ENCODE measurements at places on chromosomes 7 and 10.

DNA sequence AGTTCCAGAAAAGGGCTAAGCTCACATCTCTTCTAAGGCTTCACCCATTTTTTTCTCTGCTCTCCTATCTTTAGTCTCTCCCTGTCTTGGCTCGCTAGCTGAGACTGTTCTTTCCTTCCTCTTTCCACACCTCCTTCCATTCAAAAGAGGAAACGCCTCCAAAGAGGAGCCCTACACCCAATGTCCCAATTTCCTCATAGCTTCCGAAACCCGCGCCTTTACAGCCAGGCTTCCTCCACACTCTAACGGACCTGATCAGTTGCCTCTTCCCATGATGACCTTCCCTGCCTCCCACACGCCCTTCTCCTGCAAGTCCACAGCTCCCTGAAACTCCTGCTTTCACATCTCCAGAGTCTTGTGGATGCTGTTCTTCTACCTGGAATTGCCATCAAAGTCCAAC is 71.7 kb downstream of the COBL start:
- DNase-seq: no peak

DNA sequence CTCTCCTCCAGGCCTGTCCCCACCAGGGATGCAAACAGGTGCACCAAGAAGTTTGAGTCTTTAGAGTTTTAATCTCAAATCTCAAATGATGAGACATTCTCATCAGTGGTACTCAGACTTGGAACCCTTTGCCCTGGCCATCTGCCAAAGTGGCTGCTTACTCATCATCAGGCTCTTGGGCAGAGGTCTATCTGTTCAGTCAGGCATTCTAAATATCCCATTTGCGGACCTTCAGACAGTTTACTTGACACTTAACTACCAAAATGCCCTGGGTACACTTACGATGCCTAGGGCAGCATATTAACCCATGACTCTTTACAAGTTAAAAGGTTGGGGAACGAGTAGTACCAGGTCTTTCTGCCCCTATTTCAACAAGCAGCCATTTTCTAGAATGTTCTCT is 61.2 kb upstream of the YAE1 start:
- DNase-seq: no peak

DNA sequence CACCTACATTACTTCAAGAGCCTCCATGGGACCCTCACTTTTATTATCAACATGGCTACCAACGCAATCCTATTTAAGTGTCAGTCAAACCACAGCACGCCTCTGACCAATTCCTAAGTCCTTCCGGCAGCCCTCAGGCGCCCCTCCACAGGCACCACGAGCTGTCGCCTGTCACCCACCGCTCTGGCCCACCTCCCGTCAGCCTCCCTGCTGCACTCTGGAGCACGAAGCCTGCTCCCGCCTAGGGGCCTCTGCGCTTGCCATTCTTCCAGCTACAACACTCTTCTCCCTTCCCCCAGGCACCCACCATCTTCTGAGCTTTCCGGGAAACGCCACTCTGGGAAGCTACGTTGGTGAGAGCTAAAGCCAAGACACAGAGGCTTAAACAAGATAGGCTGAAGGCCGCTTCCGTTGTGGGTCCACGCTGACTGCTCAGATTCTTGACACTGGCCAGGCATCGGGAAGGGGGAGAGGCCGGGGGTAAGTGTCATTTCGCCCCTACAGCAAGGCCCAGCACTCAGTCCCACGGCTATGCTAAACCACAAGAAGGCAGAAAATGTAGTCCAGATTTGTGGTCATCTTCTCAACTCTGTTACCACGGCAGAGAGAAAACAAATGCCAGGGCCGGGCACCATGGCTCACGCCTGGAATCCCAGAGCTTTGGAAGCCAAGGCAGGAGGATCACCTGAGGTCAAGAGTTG is 56.7 kb downstream of the GNA12 start:
- DNase-seq: no peak

DNA sequence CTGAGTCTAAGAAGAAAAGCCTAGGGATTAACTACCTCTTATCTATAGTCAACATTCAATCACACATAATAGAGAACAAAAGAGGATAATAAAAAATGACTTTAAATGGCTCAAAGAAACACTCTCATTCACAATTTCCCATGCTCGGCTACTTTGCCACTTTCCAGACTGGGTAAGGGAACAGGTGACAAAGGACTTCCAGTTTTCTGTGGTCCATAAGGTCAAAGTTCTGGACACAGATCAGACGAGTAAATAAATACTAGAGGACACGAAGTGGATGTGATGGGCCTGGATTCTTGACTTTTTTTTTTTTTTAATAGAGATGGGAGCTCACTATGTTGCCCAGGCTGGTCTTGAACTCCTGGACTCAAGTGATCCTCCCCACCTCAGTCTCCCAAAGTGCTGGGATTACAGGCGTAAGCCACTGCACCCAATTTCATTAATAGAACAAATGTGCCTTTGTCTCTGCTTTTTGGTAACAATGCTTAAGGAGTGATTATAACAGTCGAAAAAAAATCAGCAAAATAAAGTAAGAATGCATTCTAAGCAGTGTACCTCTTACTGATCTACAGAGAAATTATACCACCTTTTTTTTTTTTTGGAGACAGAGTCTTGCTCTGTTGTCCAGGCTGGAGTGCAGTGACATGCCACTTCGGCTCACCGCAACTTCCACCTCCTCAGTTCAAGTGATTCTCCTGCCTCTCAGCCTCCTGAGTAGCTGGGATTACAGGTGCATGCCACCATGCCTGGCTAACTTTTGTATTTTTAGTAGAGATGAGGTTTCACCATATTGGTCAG is 70.6 kb downstream of the WAPL start:
- no peak for DNase-seq

GRCh38 chr7:111638078-111638477 is 75.8 kb upstream of the IMMP2L start:
- DNase-seq: no peak

GRCh38 chr7:66737667-66738066 is 2.9 kb upstream of the RABGEF1 start:
- no peak for DNase-seq

DNA sequence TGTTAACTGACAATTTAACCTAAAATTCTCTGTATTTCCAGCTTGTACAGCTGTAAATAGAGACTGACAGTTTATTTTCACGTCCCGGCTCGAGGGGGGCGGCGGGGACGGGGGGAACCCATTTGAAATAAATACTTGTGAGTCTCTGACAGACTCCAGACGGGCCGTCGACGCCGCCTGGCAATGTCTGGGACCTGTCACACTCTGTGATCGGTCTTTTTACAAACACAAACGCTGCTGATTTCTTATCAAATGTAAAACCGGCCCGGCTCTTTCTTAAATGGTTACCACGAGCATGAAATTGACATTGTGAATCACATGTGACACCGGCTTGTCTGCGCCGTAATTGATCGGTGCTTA is 57.0 kb downstream of the UNCX start:
- DNase-seq: no peak

DNA sequence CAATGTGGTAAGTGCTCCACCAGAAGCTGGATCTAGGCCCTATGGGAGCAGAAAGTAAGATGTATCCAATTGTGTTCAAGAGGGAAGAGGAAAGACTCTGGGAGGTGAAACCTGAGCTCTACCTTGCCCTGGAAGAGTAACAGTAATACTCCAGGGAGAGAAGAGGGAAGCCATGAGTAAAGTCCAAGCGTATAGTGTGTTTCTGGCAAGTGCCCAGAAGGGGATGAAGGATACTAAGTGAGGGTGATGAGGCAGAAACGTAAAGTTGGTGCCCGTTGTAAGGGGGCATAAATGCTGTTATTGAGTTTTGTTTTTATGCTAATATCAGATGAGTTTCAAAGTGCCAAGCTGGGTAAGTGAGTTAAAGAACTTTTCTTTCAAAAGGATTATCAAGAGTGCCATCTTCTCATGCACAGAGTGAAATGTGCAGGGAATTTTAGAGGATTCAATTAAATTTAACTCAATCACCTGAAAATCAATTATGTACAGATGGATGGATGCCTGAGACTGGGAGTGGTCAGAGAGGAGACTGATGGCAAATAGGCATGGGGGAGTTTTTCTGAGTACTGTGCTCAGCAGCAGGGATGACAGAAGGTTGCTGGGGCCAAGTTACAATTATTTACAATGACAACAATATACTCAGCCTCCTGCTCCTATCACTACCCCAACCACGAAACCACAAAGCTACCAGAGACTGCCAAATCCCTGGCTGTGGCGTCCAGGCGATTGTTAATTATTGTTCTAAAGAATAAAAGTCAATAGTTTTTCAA is 123.3 kb upstream of the LAMB4 start:
- no peak for DNase-seq

DNA sequence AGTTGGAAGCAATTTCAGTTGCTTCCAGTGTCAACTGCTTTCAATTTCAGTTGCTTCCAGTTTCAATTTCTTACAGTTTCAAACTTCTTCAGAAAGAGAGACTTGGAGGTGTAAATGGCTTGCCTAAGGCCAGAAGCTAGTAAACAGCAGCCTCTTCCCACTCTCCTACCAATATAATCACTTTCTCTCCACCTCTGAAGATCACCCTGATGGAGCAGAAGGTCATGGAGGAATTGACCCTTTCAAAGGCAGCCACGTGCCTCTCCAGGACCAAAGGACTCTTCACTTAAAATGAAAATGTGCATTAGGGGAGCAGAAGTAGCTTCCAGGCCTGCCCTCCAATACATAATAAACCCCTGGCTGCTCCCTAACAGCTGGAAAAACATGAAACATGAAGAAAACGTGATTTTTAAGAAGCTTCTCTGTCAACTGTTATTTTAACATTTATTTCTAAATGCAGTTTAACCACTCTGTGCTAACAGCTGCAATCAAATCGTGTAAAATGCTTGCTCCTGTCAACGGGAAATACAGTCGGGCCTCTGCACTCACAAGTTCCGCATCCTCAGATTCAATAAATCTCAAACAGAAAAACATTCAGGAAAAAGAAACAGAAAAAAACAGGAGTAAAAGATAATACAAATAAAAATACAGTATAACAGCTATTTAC is 1020.6 kb downstream of the XPNPEP1 start:
- DNase-seq: no peak

DNA sequence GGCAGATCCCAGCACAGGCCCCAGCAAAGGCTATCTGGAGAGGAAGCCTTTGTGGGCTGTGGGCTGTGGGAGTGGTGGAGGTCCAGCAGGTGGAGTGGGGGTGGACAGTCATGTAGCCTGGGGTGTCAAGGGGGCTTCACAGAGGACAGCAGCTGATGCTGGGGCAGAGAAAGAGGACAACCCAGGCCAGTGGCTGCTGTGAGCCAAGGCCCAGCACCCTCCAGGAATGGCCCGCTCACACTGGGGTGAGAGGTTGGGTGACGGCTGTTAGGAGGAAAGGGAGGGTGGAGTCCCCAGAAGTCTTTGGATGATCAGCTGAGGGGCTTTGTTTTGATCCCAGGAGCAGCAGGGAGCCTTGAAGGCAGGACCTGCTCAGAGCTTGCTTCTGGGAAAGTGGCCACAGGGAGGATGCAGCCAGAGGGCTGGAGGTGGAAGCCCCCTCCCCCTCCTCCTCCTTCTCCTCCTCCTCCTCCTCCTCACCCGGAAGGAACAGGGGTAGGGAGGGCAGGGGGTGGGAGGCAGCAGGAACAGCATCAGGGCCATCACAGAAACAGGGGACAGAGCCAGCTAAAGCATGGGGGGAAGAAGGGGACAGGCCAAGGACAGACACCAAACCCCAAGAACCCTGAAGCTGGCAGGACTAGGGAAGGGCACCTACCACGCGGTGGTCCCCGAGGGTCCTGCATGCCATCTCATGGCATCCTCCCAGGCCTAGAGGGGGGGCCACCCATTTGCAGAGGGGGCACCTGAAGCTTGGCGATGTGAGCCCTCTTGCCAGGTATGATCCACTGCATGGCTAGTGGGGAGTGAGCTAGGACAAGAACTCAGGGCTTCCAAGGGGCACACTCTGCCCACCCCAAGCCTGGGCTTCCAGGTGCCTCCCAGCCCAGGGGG is 144.9 kb downstream of the GRID1 start:
- no peak for DNase-seq

GRCh38 chr10:61903928-61904344 is 2.4 kb downstream of the ARID5B start:
- no peak for DNase-seq

DNA sequence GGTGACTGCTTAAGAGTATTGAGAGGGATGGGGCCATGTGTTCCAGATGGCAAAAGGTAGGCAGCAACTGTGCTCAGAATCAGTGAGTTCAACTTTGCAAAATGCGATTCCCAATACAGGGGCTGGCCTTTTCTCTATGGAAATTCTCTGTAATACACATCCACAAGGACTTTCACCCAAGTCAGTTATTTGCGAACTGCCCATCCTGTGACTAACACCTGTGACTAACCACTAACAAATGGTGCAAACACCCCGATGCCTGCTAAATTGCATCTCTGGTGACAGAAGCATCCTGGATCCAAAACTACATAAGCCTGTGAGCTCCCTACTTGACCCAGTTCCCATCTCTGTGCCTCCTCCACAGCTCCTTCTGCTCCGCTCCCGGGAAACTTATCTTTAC is 9.0 kb upstream of the CUZD1 start:
- no peak for DNase-seq

- DNase-seq: no peak
Observed at GRCh38 chr10:27241010-27241651, 534 bp upstream of the ACBD5 start.

- DNase-seq: no peak
Observed at GRCh38 chr10:93938140-93938539, 44.4 kb downstream of the SLC35G1 start.

DNA sequence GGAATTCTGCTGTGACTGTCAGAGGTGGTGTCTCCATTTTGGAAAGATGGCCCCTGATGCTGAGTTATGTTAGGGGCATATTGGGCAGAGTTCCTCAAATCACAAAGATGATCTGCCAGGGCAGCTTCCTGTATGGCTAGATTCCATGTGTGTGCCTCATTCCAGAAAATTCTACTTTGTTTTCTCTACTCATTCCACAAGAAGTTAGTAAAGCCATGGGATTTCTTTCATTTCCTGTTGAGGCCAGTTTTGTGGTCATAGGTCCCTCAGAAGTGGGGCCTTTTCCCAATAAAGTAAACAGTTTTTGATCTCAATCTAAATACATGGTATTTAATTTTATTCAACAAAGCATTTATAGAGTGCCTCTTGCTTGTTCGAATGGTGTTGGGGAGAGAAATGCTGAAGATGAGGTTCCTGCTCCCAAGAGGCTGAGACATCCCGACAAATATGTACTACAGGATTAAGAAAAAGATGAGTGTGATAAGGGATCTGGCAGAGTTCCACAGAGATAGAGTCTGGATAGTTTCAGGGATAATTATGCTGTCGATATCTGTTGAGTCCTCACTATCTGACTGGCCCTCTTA is 33.0 kb downstream of the MINDY4 start:
- no peak for DNase-seq

GRCh38 chr10:115129752-115130151 is 36.6 kb downstream of the ATRNL1 start:
- DNase-seq: no peak

- DNase-seq: no peak
Observed at GRCh38 chr7:158323741-158324396, 263.8 kb downstream of the PTPRN2 start.

DNA sequence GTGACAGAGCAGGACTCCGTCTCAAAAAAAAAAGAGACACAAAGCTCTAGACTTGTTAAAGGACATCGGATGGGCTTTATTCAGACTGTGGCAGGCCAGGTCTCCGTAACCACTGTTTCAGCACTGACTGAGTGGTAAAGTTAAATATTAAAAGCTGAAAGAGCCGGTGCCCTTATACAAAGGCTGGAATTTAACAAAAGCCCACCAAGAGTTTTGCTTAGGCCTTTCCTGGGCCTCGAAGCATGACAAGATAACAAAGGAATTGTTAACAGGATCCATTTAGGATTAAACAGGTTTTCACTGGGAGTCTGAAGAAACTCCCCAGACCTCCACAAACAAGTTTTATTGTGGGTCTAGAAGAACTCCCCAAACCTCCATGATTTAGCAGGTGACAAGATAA is 727.8 kb downstream of the TYW1 start:
- DNase-seq: no peak

GRCh38 chr7:15389073-15389472 is 172.7 kb downstream of the AGMO start:
- no peak for DNase-seq

All from HEK293T (cell line).